ENCODE measurements at places on chromosomes 6 and 20. TPM values are rescaled to one million over a fixed set of nuclear protein-coding genes. Genes with fewer than 3 reads are reported as not detected.

SPDEF gene
- 2.7 TPM for total RNA-seq

CST11 gene
- not detected for total RNA-seq

CLIC5 gene
- not detected for total RNA-seq

VSX1 gene
- total RNA-seq: 1.6 TPM

DDX43 gene
- total RNA-seq: not detected

F13A1 gene
- total RNA-seq: not detected

CAGE1 gene
- total RNA-seq: 0.10 TPM

TRIM10 gene
- total RNA-seq: not detected

TMEM200A gene
- total RNA-seq: 0.08 TPM

ZSCAN23 gene
- not detected for total RNA-seq

CALHM4 gene
- total RNA-seq: not detected

SLC26A8 gene
- total RNA-seq: not detected

GSTA3 gene
- not detected for total RNA-seq

HLA-DQA1 gene
- not detected for total RNA-seq

FAM83C gene
- total RNA-seq: 0.05 TPM

TXLNB gene
- total RNA-seq: not detected

LTA gene
- total RNA-seq: 0.10 TPM

HCK gene
- total RNA-seq: 0.08 TPM

DBNDD2 gene
- 31.4 TPM for total RNA-seq

POM121L2 gene
- total RNA-seq: not detected

HLA-DRB1 gene
- not detected for total RNA-seq

ZNF311 gene
- total RNA-seq: 0.14 TPM

GATA5 gene
- 0.45 TPM for total RNA-seq

SLC17A9 gene
- 0.02 TPM for total RNA-seq

OPRM1 gene
- not detected for total RNA-seq

ERVFRD-1 gene
- total RNA-seq: not detected

GNRH2 gene
- total RNA-seq: not detected

PXMP4 gene
- 6.3 TPM for total RNA-seq

SLC2A10 gene
- not detected for total RNA-seq

CST4 gene
- not detected for total RNA-seq

CLPSL1 gene
- total RNA-seq: not detected

RAB44 gene
- 0.06 TPM for total RNA-seq

NEURL2 gene
- total RNA-seq: 1.5 TPM

CD109 gene
- total RNA-seq: 36.4 TPM

DNAAF9 gene
- total RNA-seq: 5.0 TPM

UBE2J1 gene
- 14.8 TPM for total RNA-seq

PTCRA gene
- total RNA-seq: not detected

PSMB8 gene
- 19.1 TPM for total RNA-seq

OPN5 gene
- total RNA-seq: not detected

MUC22 gene
- not detected for total RNA-seq

MAK gene
- total RNA-seq: 0.10 TPM

DNAJC5 gene
- total RNA-seq: 28.7 TPM

FBXO9 gene
- total RNA-seq: 42.1 TPM

FNDC11 gene
- total RNA-seq: 0.19 TPM

CITED2 gene
- total RNA-seq: 25.0 TPM

ANGPT4 gene
- total RNA-seq: 0.03 TPM

TP53TG5 gene
- total RNA-seq: not detected

ZSWIM1 gene
- total RNA-seq: 6.6 TPM

GSTA2 gene
- total RNA-seq: not detected

BPIFB1 gene
- total RNA-seq: not detected
